ENCODE measurements at places on chromosomes 11 and 22.
A peak's percentile ranks its signal among the peaks of the same experiment; 100 is the strongest.

DNA sequence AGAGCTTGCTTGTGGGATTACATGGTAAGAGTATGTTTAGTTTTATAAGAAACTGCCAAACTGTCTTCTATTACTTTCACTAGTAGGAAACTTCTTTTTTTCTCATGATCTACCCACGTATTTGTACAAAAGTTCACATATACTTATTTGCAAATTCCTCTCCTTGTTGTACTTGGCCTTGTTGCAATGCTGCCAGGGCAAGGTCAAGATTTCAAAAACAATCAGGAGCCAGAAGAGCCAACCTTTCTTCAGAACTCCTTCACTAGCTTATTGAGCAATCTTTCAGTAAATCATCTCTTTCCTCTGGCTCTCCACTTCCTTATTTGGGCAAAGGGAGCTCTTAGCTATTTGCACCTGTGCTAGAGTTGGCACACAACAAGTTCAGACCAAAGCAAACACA, 9.7 kb downstream of the SRSF8 start:
- DNase-seq = no peak

GRCh38 chr22:22711532-22711913, 67.1 kb downstream of the GGTLC2 start:
- DNase-seq = no peak

DNA sequence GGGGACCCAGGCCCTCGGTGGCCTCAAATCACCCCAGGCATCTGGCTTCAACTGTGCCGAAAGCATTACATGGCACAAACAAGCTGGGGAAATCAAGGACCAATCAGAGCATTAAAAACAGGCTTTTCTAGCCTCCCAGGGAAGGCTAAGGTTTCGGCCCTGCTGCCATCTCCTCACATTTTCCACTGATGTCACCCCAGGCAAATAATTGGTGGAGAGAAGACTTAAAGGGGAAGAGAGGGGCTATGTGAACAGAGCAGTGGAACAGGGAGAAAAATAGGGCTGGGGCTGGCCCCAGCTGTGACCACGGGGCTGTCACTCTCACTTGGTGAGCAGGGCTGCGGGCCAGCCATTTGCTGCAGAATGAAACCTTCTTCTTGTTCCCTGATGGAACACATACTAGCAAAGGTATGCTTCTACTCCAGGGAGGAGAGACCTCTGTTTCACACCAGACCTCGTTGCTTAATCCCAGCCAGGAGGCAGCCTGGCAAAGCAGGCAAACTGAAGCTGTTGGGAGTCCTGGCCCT, 581.3 kb downstream of the SOX6 start:
- peak; percentile 48 for DNase-seq

DNA sequence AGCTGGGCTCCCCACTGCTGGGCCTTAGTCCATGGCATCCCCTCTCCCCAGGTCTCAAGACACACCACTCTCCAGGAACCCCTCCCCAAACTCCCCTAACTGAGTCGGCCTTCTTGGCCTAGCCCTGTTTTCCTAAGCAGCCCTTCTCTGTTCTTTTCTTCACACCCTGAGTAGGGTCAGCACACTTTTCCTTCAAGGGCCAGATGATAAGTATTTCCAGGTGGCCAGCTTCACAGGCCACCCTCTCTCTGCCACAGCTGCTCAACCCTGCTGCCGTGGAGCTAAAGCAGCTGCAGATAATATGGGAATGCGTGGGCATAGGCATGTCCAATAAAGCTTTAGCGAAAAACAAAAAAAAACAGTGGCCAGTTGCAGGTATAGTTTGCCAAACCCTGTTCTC, 24.1 kb downstream of the DGCR2 start:
- no peak for DNase-seq

- no peak for DNase-seq
Measured at GRCh38 chr22:40685406-40685805, 6.1 kb downstream of the MCHR1 start.

DNA sequence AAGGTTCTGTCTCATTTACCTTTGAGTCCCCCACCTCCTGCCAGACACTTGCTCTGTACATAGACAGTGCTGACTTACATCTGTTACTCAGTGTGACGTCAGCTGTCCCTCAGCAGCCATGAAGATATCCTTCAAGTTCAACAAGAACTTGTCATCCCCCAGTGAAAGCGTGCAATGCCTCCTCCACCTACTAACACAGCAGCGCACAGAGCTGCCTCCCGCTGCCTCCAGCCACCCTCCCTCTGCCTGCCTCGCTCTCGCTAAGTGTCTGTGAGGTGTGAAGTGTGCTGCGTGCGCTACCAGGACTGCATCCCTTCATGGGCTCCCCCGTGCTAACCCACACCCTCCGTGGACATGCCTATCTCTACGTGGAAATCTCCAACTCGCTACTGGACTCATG, 621.4 kb downstream of the BRD1 start:
- DNase-seq = no peak

Data from psoas muscle (tissue), 8 donors.